ENCODE measurements at places on chromosomes 1 and 21.

DNA sequence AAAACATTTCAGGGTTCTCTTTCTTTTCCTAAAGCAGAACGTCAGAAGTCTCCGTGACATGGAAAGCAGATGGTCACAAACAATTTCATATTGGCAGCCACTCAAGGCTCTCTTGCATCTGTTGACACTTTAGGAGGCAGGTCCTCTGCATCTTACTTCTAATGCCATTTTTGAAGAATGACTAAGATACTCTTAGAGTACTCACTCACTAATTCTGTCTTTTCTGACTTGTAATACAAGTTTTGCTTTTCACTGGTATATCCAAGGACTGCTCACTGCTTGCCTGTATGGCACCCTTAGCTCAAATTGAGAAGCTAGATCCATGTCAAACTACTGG lies 68.3 kb downstream of the PRRX1 start:
- no peak for DNase-seq

- DNase-seq, result no peak
Measured at GRCh38 chr1:95207223-95207935, 26.6 kb upstream of the RWDD3 start.

GRCh38 chr1:60596791-60597750 lies 485.3 kb upstream of the NFIA start:
- DNase-seq, result peak; percentile 21

- no peak for DNase-seq
Measured at GRCh38 chr1:12460121-12460520, 157.9 kb downstream of the DHRS3 start.

DNA sequence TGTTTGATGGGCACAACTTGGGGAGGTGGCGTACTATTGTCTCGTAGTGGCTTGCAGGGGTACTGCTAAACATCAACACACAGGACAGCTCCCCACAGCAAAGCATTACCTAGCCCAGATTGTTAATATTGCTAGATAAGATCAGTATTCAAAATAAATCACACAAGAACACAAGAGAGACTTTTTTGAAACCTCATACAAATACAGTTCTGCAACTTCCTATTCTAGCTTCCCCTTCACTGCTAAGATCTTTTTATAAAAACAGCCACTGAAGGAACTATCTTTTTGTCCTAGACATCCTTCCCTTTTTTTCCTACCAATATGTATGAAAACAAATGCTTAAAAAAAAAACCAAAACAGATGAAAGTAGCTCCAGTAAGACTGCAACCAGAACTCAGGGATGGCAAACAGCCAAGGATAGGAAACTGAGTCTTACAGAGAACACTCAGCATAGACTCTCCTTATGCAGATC lies 137.8 kb upstream of the KRTAP19-8 start:
- DNase-seq, result no peak

DNA sequence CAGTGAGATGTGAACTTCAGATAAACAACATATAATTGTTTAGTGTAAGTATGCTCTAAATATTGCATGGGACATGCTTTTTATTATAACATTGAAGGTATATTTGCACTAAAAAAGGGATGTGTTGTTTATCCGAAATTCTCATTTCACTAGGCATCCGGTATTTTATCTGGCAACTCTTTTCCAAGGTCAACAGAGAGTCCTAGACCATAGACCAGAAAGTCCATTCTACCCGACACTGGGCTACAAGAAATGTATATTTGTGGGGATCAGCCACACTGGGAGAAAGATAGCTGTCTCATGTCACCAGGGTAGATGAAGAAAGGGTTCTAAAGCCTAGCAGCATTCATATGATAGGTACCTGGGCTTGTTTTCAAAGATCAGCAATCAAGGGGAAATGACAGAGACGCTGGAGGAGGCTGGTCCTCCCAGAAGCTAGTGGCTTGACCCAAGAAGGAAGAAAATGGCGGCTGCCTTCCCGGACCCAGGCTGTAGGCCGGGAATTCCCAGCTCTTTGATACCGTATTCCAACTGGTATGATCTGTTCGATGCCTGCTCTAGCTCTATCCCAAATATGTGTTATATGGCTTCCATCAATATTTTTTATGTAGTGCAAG lies 161.1 kb upstream of the IRF2BP2 start:
- no peak for DNase-seq

- no peak for DNase-seq
Measured at GRCh38 chr1:22654692-22655091, 1.7 kb downstream of the C1QB start.

GRCh38 chr1:172401892-172402291 lies 18.6 kb upstream of the C1orf105 start:
- DNase-seq, result peak; percentile 47

DNA sequence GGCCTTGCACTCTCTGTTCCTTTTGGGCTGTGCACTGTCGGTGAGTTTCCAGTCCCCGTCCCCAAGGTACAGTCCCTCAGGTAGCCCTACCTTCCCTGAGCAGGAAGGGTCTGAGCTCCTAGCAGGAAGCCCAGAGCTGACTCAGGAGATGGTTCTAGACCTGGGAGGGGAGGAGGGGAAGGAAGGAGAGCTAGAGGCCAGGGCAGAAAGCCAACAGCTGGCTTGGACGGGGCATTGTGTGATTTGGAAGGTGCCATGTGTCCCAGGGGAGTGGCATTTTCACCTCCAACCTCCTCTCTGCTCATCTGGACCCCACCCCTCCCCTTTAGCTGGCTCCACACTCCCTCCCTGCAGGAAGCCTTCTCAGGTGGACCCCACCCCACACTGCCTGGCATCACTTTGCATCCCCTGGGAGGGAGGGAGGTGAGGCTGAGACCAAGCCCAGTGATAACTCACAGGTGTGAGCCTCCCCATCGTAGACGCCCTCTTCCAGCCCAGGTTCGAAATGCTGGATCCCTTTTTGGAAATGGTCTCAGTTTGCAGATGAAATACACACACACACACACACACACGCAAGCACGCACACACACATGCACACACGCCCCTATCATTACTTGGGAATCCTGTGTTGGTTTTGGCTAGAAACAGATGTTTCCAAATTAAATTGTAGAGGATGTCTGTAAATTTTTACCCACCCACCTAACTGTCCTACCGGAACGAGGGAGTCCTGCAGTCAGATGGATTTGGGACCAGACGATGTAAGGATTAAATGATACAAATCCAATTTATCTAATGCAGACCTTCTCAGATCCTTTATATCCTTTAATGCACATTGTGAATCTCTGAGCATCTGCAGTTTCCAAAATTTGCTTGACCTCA lies 19.7 kb upstream of the IFNLR1 start:
- DNase-seq, result no peak

DNA sequence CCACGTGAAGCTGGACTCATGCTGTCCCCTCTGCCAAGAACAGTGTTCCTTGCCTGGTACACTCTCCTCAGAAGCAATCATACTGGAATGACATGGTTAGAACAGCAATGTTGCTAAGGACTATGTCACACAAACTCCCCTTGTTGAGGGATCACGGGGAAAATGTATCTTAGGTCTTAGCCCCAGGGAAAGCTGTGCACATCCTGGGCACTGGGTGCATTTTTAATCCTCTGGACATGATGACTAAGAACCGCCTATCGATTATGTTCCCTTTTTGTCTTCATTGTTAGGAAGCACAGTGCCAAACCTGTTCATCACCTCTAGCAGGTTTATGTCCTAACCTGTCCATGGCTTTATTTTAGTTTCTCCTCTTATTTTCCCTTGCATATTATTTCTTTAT lies 115.1 kb downstream of the HIVEP3 start:
- no peak for DNase-seq

DNA sequence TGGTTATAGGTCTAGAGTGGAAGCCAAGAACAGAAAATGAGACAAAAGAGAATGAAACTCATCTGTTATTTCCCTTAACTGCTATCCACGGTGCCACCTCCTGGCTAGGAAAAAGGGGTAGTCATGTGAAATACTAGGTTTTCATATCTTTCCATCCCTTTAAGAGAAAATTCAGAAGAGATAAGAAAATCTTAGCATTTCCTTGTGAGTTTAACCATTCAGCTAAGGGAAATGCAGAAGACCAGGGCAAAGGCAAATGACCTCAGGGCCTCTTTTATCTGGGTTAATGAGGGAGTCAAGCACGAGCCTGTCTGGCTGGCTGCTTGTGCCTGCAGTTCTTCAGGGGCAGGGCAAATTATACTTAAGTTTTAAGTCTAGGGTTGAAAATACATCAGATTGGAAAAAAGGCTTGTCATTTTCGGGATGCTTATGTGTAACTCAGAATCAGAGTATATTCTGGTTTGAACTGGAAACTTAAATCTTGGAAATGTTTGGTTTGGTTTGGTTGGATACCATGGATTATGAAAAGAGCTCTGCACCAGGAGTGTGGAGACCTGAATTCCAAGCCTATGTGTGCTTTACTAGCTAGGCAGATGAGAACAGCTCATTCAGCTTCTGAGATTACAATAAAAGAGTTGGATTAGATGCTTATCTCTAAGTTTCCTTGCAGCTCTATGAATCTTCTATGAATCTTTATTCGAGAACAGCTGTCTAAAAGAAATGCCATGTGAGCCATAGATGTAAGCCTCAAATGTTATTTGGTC lies 19.9 kb downstream of the NIBAN1 start:
- DNase-seq, result peak; percentile 58
